Stimulated activated CD4-positive, alpha-beta T cell treated with anti-CD3 and anti-CD28 coated beads, Interleukin-15, amount 100 ng/mL, for 1 hour (primary cell): ENCODE measurements at places on chromosomes 2 and 18.

- DNase-seq, result no peak
These were observed 8.6 kb downstream of the RBMS1 start for GRCh38 chr2:160484859-160485520.

DNA sequence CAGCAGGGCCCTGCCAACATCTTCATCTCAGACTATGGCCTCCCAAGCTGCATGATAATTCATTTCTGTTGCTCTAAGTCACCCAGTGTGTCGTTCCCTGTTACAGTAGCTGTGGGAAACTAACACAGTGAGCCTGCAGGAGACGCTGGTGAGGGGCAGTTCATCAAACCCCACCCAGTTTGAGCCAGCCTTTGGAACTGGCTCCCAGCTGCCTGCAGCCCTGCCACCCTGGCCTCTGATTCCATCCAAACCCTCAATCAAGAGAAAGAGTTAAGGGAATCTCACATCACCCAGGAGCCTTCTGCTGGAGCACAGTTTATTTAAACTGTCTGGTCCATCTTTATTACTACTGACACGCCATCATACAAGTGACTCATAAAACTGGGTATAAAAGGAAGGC is 64.9 kb upstream of the ZCCHC2 start:
- no peak for DNase-seq

GRCh38 chr2:23464156-23464555 is 79.2 kb downstream of the KLHL29 start:
- no peak for DNase-seq

- no peak for DNase-seq
These were observed 200.4 kb downstream of the TMEM247 start for GRCh38 chr2:46679761-46680160.

DNA sequence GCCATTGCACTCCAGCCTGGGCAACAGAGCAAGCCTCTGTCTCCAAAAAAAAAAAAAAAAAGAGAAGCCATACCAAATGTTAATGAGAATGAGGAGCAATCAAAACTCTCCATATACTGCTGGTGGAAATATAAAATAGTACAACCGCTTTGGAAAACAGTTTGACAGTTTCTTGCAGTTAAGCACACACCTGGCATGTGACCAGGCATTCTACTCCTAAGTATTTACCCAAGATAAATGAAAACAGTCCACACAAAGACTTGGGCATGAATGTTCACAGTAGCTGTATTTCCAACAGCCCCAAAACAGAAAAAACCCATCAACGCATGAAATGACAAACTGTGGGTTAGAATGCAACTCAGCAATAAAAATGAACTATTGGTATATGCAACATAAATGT is 76.0 kb upstream of the ST8SIA5 start:
- no peak for DNase-seq

GRCh38 chr2:241970716-241971115 is 101.2 kb downstream of the RTP5 start:
- DNase-seq, result no peak

DNA sequence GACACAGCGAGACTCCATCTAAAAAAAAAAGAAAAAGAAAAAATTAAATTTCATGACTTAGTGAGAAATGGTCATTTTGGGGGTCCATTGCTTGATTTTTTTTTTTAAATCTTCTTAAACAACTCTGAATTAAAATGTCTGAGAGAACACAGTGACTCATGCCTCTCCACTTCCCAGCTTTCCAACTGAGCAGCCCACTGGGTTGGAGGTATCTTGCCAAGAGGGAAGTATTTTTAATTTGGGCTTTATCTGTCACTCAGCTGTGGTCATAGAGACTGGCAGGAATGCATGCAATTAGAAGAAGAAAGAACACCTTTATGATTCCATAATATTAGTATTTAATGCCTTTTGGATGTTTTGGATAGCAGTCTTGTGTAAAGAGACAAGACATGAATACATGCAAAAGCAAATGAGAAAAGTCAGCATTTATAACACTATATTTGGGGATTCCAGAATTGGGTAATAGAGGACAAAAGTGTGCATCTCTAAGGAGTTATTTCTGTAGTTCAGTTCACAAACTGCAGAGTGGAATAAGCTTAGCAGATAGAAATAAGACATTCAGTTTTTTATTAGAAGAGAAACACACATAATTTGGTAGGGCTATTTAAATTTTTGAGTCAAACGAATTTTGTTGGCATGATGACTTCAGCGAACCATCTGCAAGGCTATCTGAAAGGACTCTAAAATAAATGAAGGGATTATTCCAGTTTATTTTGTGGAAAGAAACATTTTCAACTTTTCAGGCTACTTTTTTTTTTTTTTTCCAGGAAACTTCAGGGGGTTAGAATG is 254.8 kb downstream of the TGIF1 start:
- DNase-seq, result no peak

- DNase-seq, result no peak
These were observed 60.5 kb upstream of the POMC start for GRCh38 chr2:25228848-25229278.

GRCh38 chr2:105379741-105380186 is 19.1 kb downstream of the FHL2 start:
- no peak for DNase-seq

DNA sequence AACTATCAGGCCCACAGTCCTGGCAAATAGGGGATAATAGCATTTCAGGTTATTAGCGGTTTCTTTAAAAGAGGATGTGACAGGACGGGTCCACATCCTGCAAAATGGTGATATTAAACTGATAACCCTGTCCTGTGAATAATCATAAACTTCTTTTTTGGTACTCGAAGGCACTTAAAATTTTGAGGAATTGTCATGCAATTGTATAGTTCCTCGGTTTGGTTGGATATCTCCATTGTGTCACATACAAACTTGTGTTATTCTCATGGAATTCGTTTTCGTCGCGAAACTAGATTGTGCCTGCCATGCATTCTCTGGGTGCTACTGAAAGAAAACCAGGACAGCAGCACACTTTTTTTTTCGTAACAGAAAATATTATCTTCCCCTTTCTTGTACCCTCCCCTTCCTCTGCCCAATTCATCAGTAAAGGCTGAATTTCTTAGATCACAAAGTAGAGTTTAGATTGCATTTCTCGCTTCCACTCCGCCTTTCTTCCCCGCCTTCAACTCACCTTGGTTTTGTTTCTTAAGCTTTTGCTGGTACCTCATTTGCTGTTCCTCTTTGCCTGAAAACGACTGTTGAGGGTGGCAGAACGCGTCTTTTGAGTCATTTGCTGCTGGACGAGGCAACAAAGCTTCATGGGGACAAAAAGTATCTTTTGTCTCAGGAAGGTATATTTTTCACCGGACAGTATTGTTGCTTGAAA is 1.3 kb downstream of the CERS6 start:
- no peak for DNase-seq
